Stomach (tissue), 19 donors: ENCODE measurements at places on chromosomes 3 and 15. TPM values are rescaled to one million over a fixed set of nuclear protein-coding genes. Genes with fewer than 3 reads are reported as not detected.

The RBPMS2 gene
- 2.9 TPM for total RNA-seq

The TRPC1 gene
- 28.8 TPM for total RNA-seq

The LYSMD4 gene
- total RNA-seq, result 106 TPM

The RMDN3 gene
- total RNA-seq, result not detected

The NRROS gene
- total RNA-seq, result 0.45 TPM

The CXCR6 gene
- total RNA-seq, result not detected

The GHRL gene
- total RNA-seq, result 127 TPM

The TUBGCP5 gene
- total RNA-seq, result 44.2 TPM

DNA sequence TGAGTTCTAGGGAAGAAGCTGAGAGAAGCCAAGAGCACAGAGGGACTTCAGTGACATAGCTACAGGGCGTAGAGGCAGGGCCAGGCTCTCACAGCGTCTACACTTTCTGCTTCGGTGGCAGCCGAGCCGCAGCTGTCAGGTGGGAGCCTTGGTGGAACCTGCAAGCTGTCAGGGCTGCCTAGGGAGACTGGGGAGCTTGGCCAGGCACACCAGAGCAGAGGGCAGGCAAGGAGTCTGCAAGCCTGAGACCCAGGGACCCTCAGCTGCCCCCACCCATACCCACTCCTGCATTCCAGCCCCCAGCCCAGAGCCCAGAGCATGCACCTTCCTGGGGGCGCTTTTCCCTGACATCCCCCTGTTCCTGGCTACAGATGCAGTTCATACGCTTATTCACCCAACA lies 13.4 kb upstream of the KLF15 start:
- no peak overlapping the region for H3K27ac ChIP-seq
- H3K4me3 ChIP-seq, result no peak overlapping the region
- no peaks in the 10 kb centered on the region for H3K27me3 ChIP-seq
- H3K36me3 ChIP-seq, result no peaks in the 10 kb centered on the region

DNA sequence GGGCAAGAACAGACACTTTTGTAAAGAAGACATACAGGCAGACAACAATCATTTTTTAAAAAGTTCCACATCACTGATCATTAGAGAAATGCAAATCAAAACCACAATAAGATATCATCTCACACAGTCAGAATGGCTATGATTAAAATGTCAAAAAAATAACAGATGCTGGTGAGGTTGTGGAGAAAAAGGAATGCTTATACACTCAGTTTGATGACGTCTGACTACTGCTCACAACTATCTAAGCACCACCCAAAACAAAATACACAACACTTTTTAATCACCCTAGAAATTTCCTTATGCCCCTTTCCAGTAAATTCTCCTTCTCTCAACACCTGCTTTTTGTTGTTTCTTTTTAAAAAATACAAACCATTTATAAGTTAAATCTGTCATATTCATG lies 228.8 kb downstream of the ISL2 start:
- no peaks in the 10 kb centered on the region for H3K27me3 ChIP-seq
- DNase-seq, result no peak
- no peaks in the 10 kb centered on the region for H3K4me1 ChIP-seq
- H3K36me3 ChIP-seq, result no peaks in the 10 kb centered on the region
- no peak overlapping the region for H3K27ac ChIP-seq
- no peak overlapping the region for H3K4me3 ChIP-seq

DNA sequence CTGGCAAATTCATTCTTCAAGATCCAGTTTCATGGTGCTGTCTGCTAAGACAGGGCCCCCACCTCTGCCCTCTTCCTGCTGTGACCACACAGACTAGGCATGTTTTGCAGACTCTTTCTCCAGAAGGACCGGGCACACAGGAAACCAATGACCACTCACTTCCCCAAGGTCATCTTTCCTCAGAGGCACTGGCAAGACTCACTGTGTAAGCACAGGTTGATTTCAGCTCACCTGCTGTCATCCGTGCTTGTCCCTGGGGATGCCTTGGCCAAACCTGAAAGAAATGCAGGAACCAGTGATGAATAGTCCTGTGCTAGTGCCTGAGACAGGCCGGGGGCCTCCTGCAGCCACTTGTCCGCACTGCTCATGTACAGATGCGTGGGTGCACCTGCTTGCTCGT lies 33.5 kb downstream of the ALS2CL start:
- H3K27ac ChIP-seq, result no peak overlapping the region
- H3K27me3 ChIP-seq, result no peaks in the 10 kb centered on the region
- H3K36me3 ChIP-seq, result no peaks in the 10 kb centered on the region
- peaks cover 22% of the 10 kb centered on the region for H3K4me1 ChIP-seq

DNA sequence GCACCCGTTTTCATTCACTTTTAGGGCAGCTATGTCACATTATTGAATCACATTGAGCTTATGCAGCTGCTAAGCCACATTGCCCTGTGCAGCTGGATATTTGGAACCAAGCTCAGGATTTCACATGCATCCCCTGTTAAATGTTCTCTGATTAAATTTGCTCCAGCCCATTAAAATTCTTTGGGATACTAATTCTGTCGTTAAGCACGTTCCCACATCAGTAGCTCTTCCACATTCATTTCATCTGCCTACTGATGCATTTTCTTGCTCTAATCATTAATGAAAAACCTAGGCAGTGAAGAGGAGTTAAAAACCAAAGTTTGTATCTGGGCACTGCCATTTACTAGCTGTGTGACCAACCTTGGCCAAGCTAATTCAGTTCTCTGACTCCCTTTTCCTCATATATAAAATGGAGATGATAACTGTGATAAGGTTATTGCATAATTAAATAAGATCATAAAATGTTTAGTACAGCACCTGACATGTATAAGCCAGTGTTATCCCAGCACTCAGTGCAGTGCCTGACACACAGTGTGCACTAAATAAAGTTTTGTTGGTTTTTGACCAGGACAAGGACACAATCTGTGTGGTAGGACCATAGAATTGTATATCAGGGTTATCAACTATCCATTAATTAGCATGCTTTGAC lies 222.2 kb upstream of the ATP11B start:
- no peaks in the 10 kb centered on the region for H3K4me1 ChIP-seq
- no peak overlapping the region for H3K27ac ChIP-seq
- no peaks in the 10 kb centered on the region for H3K36me3 ChIP-seq
- H3K4me3 ChIP-seq, result no peak overlapping the region
- peak; percentile 18 for DNase-seq

DNA sequence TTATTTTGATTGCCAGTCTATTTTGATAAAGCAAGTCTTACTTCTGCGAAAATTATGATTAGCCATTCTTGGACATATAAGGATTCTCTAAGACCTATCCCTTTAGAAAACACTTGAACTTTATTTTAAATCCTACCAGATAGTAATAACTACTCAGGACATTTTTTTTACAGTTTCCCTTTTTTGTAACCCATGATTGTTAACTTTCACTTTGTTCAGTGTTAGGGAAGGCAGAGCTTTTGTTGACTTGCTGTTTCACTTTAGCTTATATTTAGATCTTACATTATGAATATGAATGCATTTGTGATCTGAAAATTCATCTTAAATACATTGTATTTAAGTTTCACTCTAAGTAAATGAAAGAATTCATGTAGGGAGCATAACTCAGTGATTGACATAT lies 167.0 kb downstream of the AKAP13 start:
- no peaks in the 10 kb centered on the region for H3K36me3 ChIP-seq
- no peak overlapping the region for H3K4me3 ChIP-seq
- peak overlapping the region; percentile 30 for H3K27ac ChIP-seq

DNA sequence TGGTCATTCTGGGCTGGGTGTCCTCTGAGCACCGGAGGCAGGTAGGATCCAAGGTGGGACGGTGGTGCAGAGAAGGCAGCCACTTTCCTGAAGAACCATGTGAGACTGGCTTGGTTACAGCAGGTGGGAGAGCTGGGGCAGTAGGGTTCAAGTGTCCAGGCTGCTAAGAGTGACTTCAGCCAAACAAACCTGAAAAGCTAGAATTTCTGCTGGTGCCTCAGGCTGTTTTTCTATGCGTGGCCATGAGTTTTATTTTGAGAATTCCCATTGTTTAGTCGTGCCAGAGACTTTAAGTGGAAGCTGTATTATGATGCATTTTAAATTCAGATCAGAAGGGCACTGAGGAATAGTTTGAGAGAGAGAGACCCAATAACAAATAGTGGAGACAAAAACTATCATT lies 20.1 kb downstream of the USP13 start:
- H3K4me1 ChIP-seq, result no peaks in the 10 kb centered on the region
- H3K4me3 ChIP-seq, result no peak overlapping the region
- no peak overlapping the region for H3K27ac ChIP-seq
- H3K27me3 ChIP-seq, result no peaks in the 10 kb centered on the region

GRCh38 chr3:65619451-65619881 lies 419.3 kb downstream of the MAGI1 start:
- no peaks in the 10 kb centered on the region for H3K27me3 ChIP-seq
- no peak for DNase-seq
- no peak overlapping the region for H3K27ac ChIP-seq

DNA sequence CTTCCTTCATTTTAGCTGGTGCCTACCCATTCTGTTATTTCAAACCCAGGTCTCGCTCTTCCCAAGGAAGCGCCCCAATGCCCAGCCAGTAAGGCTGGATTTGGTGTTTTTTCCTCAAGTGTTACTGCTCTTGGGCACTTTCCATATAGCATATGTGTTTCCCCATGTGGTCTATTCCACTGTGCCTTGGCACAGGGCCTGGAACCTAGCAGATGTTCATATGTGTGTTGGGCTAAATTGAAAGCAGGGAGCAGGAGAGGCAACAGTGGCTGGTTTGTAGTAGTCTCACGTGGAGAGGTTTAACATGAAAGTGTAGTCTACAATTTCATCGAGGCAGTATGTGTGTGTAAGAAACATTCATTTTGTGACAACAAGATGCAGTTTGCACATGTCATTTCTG lies 48.2 kb upstream of the TEX264 start:
- no peaks in the 10 kb centered on the region for H3K27me3 ChIP-seq
- peak; percentile 37 for DNase-seq
- H3K4me1 ChIP-seq, result peaks cover 55% of the 10 kb centered on the region
- H3K27ac ChIP-seq, result peak overlapping the region; percentile 52

DNA sequence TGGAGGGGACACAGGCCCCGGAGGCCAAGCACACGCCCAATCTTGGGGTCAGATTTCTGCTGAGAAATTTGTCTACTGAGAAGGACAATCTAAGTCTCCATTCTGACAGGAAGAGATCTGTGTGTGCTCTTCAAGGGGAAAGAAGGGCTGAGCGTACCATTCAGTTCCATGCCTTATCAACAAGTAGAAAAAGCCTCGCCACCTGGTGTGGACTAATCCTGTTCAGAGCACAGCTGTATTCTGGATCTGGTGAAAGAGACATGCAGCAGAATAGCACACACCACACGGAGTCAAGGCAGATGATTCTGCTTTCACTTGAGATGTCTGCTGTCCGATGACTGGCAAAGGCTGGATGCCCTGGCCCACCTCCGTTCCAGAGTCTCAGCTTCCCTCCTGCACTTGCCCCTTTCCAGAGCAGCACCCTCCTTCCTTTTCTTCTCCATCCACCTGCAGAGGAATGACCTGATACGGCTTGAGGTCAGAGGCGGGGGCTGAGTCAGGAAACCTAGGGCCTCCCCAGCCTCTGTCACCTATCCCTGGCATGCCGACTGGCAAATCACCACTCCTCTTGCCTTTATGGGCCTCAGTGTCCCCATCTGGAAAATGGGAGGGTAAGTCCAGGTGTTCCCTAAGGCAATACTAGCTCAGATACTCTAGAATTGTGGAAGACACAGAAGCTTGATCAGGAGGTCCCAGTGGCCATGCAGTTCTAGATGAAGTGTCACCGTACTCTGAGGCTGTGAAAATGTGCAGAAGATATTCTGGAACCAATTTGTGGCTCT lies 36.9 kb upstream of the CTSH start:
- DNase-seq, result no peak
- H3K4me1 ChIP-seq, result peaks cover 5% of the 10 kb centered on the region
- no peaks in the 10 kb centered on the region for H3K27me3 ChIP-seq
- no peaks in the 10 kb centered on the region for H3K36me3 ChIP-seq
- H3K4me3 ChIP-seq, result no peak overlapping the region

- H3K4me1 ChIP-seq, result no peaks in the 10 kb centered on the region
- no peak overlapping the region for H3K4me3 ChIP-seq
- H3K36me3 ChIP-seq, result no peaks in the 10 kb centered on the region
These were observed 36.7 kb upstream of the MFGE8 start for GRCh38 chr15:88949734-88950400.

- H3K4me3 ChIP-seq, result no peak overlapping the region
- no peaks in the 10 kb centered on the region for H3K36me3 ChIP-seq
- no peak overlapping the region for H3K27ac ChIP-seq
- peak; percentile 71 for DNase-seq
- H3K27me3 ChIP-seq, result no peaks in the 10 kb centered on the region
These were observed 154.2 kb upstream of the TNIK start for GRCh38 chr3:171614318-171614921.

- no peak overlapping the region for H3K4me3 ChIP-seq
- peaks cover 100% of the 10 kb centered on the region for H3K4me1 ChIP-seq
- no peaks in the 10 kb centered on the region for H3K36me3 ChIP-seq
- H3K27ac ChIP-seq, result no peak overlapping the region
These were observed 8.5 kb downstream of the MBNL1 start for GRCh38 chr3:152277198-152277597.

GRCh38 chr15:38674448-38674847 lies 109.8 kb upstream of the RASGRP1 start:
- no peaks in the 10 kb centered on the region for H3K4me1 ChIP-seq
- no peak for DNase-seq
- H3K27me3 ChIP-seq, result no peaks in the 10 kb centered on the region

- no peaks in the 10 kb centered on the region for H3K27me3 ChIP-seq
- DNase-seq, result no peak
- no peak overlapping the region for H3K4me3 ChIP-seq
- no peaks in the 10 kb centered on the region for H3K4me1 ChIP-seq
- no peak overlapping the region for H3K27ac ChIP-seq
These were observed 22.2 kb downstream of the P2RY1 start for GRCh38 chr3:152857082-152857481.

GRCh38 chr15:82093774-82094211 lies 48.0 kb upstream of the MEX3B start:
- H3K4me1 ChIP-seq, result no peaks in the 10 kb centered on the region
- no peaks in the 10 kb centered on the region for H3K36me3 ChIP-seq
- no peak for DNase-seq

GRCh38 chr3:52299247-52299878 lies 11.7 kb downstream of the GLYCTK start:
- peaks cover 26% of the 10 kb centered on the region for H3K4me1 ChIP-seq

DNA sequence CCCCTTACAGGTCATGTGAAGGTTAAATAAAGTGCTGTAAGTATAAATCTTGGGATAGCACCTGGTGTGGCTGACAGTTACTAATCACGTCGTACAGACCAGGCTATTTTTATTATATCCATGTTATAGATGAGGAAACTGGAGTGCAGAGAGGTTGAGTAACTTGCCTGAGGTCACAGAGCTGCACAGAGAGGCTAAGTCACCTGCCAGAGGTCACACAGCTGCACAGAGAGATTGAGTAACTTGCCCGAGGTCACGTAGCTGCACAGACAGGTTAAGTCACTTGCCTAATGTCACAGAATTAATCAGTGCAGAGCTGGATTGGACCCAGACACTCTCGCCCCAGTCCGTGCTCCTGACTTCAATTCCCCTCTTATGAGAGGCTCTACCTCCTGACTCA lies 171.5 kb downstream of the NUP210 start:
- DNase-seq, result no peak
- H3K4me1 ChIP-seq, result no peaks in the 10 kb centered on the region
- no peaks in the 10 kb centered on the region for H3K36me3 ChIP-seq
